ENCODE measurements at places on chromosomes 11 and 22. TPM values are rescaled to one million over a fixed set of nuclear protein-coding genes. Genes with fewer than 3 reads are reported as not detected.

The RAB38 gene
- total RNA-seq = 0.69 TPM

The INPPL1 gene
- 67.1 TPM for total RNA-seq

The HTR3B gene
- not detected for total RNA-seq

The KRTAP5-7 gene
- total RNA-seq = not detected

The CYTH4 gene
- 30.5 TPM for total RNA-seq

DNA sequence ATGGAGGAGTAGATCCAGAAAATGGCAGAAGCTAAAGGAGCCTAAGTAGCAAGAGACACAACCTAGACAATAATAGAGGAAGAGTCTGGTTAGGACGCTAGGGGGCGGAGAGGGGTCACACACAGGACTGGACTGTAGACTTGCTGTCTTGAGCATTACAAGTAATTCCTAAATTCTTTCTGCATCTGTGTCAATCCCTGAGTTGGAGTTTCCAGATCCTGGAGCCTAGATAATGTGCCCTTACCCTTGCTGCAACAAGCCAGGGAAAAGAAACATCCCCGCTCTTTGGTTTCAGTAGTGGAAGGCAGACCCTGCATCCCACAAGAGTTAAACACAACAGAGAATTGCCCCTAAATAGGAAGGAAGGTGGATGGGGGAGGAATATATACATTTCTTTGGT lies 14.9 kb upstream of the CCDC73 start:
- H3K27me3 ChIP-seq = no peaks in the 10 kb centered on the region
- no peak overlapping the region for H3K4me3 ChIP-seq
- peak; percentile 87 for DNase-seq
- H3K4me1 ChIP-seq = no peaks in the 10 kb centered on the region
- H3K36me3 ChIP-seq = no peaks in the 10 kb centered on the region
- H3K27ac ChIP-seq = no peak overlapping the region

DNA sequence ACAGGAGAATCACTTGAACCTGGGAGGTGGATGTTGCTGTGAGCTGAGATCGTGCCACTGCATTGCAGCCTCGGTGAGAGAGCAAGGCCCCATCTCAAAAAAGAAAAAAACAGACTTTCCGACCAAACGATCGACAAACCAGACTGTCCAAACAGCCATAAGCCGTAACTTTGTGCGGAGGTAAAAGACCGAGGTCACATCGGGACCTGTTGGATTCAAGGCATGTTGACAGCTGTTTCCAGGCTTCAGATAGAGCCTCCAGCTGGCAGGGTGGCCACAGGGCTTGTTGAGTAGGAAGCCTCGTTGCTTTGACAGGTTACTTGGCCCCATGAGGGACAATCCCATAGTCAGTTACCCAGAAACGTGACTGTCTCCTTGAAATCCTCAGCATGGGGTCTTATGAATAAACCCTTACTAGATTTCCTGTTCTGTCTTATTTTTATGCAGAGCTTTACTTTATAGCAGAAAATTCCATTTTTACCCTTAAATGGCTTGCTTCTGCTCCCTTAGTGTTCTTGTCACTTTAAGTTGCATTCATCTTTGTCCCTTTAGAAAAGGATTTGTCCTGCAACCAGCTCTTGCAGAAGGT lies 22.3 kb downstream of the PPARA start:
- H3K27me3 ChIP-seq = no peaks in the 10 kb centered on the region
- H3K4me1 ChIP-seq = peaks cover 22% of the 10 kb centered on the region
- no peak overlapping the region for H3K4me3 ChIP-seq
- no peak overlapping the region for H3K27ac ChIP-seq
- peaks cover 7% of the 10 kb centered on the region for H3K36me3 ChIP-seq

- no peaks in the 10 kb centered on the region for H3K4me1 ChIP-seq
- H3K36me3 ChIP-seq = peaks cover 2% of the 10 kb centered on the region
- no peak overlapping the region for H3K27ac ChIP-seq
- H3K27me3 ChIP-seq = no peaks in the 10 kb centered on the region
- no peak for DNase-seq
These were observed 70.2 kb downstream of the TP53I11 start for GRCh38 chr11:44880511-44880910.

DNA sequence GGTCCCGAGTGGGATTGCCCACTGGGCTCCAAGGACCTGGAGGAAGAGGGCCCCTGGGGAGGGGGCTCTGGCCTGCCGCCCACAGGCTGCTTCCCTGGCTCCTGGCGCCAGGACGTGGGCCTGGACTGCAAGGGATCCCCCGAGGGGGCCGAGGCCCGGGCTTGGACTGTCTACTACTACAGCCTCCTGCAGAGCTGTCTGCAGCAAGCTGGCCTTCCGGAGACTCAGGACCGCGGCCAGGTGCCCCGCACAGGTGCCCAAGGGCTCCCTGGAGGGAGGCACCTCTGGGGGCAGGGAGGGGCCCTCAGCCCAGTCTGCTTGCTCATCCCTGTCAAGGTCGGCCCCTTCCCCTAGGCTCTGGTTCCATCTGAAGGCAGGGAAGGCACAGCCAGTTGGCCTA lies 1.9 kb downstream of the CARNS1 start:
- H3K27me3 ChIP-seq = no peaks in the 10 kb centered on the region
- H3K4me1 ChIP-seq = peaks cover 58% of the 10 kb centered on the region
- no peak overlapping the region for H3K27ac ChIP-seq
- no peak for DNase-seq
- H3K4me3 ChIP-seq = no peak overlapping the region
- no peaks in the 10 kb centered on the region for H3K36me3 ChIP-seq

GRCh38 chr11:88357323-88358039 lies 19.9 kb upstream of the CTSC start:
- H3K27me3 ChIP-seq = no peaks in the 10 kb centered on the region
- no peak overlapping the region for H3K4me3 ChIP-seq
- H3K27ac ChIP-seq = peak overlapping the region; percentile 66
- peaks cover 41% of the 10 kb centered on the region for H3K4me1 ChIP-seq

DNA sequence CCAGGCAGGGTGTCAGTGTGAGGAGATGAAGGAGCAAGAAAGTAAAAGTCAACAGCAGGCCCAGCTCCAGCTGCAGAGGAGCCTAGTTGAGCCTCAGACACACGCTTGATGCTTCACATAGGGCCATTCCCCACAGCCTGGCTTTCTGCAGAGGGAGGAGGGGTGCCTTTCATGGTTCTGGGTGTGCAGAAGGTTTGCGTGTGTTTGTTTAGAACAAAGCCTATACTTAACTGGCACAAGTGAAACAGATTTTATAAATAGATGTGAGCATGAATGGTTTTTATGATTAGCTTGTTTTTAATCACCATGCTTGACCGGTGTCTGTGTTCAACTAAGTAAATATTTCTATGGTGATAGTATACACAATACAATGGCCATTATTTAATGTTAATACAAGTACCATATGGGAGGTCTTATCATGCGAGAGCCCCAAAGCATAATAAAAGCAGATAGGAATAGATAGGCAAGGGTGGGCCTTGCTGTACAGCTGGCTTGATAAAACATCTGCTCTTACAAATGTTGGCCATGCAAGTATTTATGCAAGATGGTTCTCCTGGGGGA lies 290.2 kb downstream of the ETS1 start:
- H3K4me1 ChIP-seq = peaks cover 91% of the 10 kb centered on the region
- H3K36me3 ChIP-seq = peaks cover 8% of the 10 kb centered on the region
- peak overlapping the region; percentile 9 for H3K4me3 ChIP-seq
- peak; percentile 67 for DNase-seq
- H3K27ac ChIP-seq = peak overlapping the region; percentile 91

DNA sequence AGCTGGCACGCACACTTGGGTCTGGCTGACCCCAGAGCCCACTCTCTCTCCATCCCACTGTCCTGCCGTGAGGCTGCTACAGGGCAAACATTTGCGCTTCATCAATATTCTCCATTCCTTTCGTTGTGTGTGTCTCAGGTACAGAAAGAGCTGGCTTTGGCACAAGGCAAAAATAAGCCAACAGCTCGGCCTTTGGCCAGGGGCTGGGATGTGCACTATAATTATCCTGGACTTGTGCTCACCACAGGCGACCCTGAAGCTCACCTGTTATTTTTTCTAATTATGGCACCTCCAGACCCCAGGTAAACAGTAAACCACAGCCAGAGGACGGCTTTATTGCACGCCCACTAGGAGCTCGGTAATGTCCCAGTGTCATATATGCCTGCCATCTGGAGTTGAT lies 10.9 kb downstream of the ZMAT5 start:
- no peak for DNase-seq
- no peak overlapping the region for H3K27ac ChIP-seq
- H3K27me3 ChIP-seq = no peaks in the 10 kb centered on the region
- peaks cover 4% of the 10 kb centered on the region for H3K4me1 ChIP-seq
- H3K4me3 ChIP-seq = no peak overlapping the region

GRCh38 chr11:80379620-80380278 lies 938.9 kb upstream of the TENM4 start:
- H3K4me1 ChIP-seq = no peaks in the 10 kb centered on the region
- H3K27me3 ChIP-seq = no peaks in the 10 kb centered on the region
- H3K27ac ChIP-seq = no peak overlapping the region
- no peak for DNase-seq

- H3K27ac ChIP-seq = no peak within 1 kb of the TSS
- no peaks in the 10 kb centered on the region for H3K36me3 ChIP-seq
- peak; percentile 19 for DNase-seq
- H3K4me1 ChIP-seq = no peaks in the 10 kb centered on the region
These were observed at the start of gene SYT9 for GRCh38 chr11:7251836-7252682. TSS of gene SYT9 (plus strand) at chr11:7251904. CDS start at chr11:7252187, 283 bp downstream.

GRCh38 chr11:128825050-128825784 lies 41.9 kb downstream of the KCNJ1 start:
- H3K4me1 ChIP-seq = peaks cover 6% of the 10 kb centered on the region
- peak overlapping the region; percentile 31 for H3K27ac ChIP-seq
- H3K27me3 ChIP-seq = no peaks in the 10 kb centered on the region
- no peaks in the 10 kb centered on the region for H3K36me3 ChIP-seq
- H3K4me3 ChIP-seq = no peak overlapping the region

DNA sequence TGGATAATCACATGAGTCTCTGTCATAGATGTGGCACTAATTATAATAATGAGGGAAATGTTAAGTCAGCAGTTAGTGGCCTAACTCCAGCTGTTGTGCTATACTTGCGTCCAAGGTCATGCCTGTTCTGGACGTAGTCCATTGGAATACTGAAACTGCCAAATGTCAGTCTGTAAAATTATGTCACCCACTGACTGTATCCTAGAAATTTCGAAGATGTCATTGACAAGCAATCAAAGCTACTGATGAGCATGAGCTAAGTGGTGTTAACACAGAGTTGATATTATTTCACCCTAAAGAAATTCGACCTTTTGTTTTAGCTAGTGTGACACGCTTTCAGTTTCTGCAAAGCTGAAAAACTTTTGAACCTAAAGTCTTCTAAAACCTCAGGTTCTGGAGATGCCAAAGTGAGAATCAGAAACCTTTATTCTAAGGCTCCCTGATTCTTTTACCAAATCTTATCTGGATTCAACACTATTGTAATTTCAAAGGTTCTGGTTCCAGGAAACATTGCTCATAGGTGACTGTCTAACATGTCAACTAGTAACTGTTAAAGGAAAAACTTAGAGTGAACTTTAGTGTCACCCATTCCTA lies 14.9 kb upstream of the ME3 start:
- peaks cover 4% of the 10 kb centered on the region for H3K27me3 ChIP-seq
- DNase-seq = no peak
- peaks cover 27% of the 10 kb centered on the region for H3K4me1 ChIP-seq
- no peaks in the 10 kb centered on the region for H3K36me3 ChIP-seq
- H3K27ac ChIP-seq = peak overlapping the region; percentile 90
- no peak overlapping the region for H3K4me3 ChIP-seq

GRCh38 chr11:114208377-114208776 lies 87.8 kb upstream of the NNMT start:
- no peaks in the 10 kb centered on the region for H3K27me3 ChIP-seq
- H3K4me3 ChIP-seq = no peak overlapping the region
- H3K36me3 ChIP-seq = no peaks in the 10 kb centered on the region
- H3K4me1 ChIP-seq = peaks cover 18% of the 10 kb centered on the region
- peak; percentile 27 for DNase-seq

DNA sequence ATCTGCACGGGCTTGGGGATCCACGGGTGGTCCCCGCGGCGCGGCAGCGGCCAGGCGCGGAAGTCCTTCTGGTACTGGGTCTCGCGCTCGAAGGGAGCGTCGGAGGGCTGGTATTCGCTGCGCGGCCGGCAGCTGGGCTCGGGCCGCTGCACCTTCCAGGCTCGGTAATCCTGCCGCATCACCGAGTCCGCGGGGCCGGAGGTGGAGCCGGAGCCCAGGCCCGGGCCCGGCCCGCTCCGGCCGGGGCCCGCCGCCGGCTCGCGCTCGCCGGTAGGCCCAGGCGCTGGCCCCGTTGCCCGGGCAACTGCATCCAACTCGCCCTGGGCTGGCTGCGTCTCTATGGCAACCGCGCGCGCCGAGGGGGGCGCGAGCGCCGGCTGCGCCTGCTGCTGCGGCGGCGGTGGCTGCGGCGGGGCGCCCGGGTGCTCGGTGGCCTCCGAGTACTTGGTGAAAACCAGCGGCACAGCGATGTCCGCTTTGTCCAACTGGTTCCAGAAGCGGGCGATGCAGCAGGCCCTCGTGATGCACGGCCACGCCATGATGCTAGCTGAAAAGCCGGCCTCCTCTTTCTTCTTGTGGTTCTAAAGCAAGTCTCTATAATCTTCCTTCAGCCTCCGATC lies 897 bp downstream of the MAP6 start:
- H3K27me3 ChIP-seq = peaks cover 71% of the 10 kb centered on the region
- H3K27ac ChIP-seq = no peak overlapping the region
- H3K4me3 ChIP-seq = peak overlapping the region; percentile 76
- H3K36me3 ChIP-seq = no peaks in the 10 kb centered on the region

DNA sequence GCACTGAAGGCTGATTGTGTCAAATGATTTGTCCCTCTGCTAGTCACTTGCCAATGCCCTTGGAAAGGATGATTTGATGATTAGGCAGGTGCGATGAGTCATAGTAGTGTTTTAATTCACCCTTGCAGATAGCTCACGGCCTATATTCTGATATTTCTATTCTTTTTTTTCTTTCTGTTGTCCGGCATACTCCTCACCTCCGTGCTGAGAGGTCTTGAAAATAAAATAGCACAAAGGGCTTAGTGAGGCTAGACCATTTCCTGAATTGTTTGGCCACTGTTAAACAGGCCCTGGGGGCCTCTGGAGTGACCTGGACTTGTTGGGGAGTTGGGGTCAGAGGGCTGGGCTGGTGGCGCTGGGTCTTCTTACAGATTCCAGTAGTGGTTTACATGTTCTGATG lies 99.8 kb downstream of the ZBTB16 start:
- no peaks in the 10 kb centered on the region for H3K36me3 ChIP-seq
- DNase-seq = no peak
- peak overlapping the region; percentile 47 for H3K27ac ChIP-seq
- no peak overlapping the region for H3K4me3 ChIP-seq
- H3K4me1 ChIP-seq = peaks cover 71% of the 10 kb centered on the region
- no peaks in the 10 kb centered on the region for H3K27me3 ChIP-seq

Measured in activated naive CD4-positive, alpha-beta T cell treated with anti-CD3 and anti-CD28 coated beads for 36 hours (primary cell).